GM12878 (cell line): ENCODE measurements at places on chromosomes 5 and 9. TPM values are rescaled to one million over a fixed set of nuclear protein-coding genes. Genes with fewer than 3 reads are reported as not detected.

Gene FOXD4L5
- 0.21 and 0.29 TPM in 2 replicates for total RNA-seq

- no peaks in the 10 kb centered on the region for H3K27me3 ChIP-seq
- DNase-seq = no peak
- no peak overlapping the region for H3K4me3 ChIP-seq
- no peaks in the 10 kb centered on the region for H3K4me1 ChIP-seq
Observed at GRCh38 chr5:129426071-129426470, 34.0 kb upstream of the ADAMTS19 start.

DNA sequence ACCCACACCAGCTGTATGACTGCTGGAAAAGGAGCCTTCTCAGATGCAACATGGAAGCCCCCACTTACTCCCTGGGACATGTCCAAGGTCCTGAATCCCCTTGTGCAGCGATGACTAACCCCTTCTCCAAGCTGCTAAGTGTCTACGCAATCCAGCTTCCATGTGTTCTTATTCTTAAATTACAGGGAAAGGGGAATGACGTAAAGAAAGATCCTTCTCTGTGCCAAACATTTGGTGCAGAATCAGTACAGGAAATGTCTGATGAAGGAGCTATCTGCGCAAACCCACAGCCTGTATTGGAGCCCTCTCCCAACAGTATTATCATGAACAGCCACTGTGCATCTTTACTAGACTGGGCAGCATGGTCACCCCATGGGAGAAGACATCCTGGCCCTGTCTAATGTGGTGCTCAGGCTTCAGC lies 183.2 kb downstream of the FRMD3 start:
- H3K4me3 ChIP-seq = no peak overlapping the region
- H3K27ac ChIP-seq = no peak overlapping the region
- H3K36me3 ChIP-seq = no peaks in the 10 kb centered on the region
- no peaks in the 10 kb centered on the region for H3K27me3 ChIP-seq
- no peaks in the 10 kb centered on the region for H3K4me1 ChIP-seq
- DNase-seq = no peak

DNA sequence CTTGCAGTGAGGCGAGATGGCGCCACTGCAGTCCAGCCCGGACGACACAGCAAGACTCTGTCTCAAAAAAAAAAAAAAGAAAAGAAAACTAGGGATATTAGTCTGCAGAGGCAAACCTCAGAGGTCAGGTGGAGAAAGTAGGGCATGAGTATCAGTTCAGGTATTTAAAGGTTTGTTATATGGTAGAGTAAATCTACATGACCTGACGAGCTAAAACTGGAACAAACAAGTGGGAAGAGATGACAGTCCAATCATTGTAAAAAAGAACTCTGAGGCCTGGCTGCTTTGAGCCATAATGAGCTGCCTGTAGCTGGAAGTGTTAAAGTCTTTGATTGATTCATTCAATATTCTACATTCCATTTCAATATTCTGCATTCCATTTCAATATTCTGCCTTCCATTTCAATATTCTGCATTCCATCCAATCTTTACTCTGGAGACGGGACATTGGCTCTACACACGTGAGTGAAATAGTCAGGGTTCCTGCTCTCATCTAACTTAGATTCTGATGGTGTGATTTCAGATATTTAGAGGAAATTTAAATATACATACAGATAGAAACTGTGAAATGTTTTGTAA lies 28.9 kb upstream of the GRAMD2B start:
- no peak overlapping the region for H3K27ac ChIP-seq
- H3K4me1 ChIP-seq = no peaks in the 10 kb centered on the region
- no peak overlapping the region for H3K4me3 ChIP-seq
- no peaks in the 10 kb centered on the region; the same call in 1 of the 2 replicates for H3K27me3 ChIP-seq

GRCh38 chr9:126420643-126421564 lies 94.3 kb downstream of the MVB12B start:
- DNase-seq = no peak
- H3K27me3 ChIP-seq = peaks cover 6% of the 10 kb centered on the region
- H3K4me1 ChIP-seq = no peaks in the 10 kb centered on the region
- no peak overlapping the region for H3K4me3 ChIP-seq
- H3K27ac ChIP-seq = no peak overlapping the region
- H3K36me3 ChIP-seq = no peaks in the 10 kb centered on the region

- no peak for DNase-seq
- H3K27ac ChIP-seq = no peak overlapping the region
- no peaks in the 10 kb centered on the region for H3K4me1 ChIP-seq
- H3K27me3 ChIP-seq = no peaks in the 10 kb centered on the region
Observed at GRCh38 chr5:144453753-144454152, 283.1 kb downstream of the KCTD16 start.

- no peaks in the 10 kb centered on the region for H3K27me3 ChIP-seq
- H3K4me3 ChIP-seq = no peak overlapping the region
- H3K36me3 ChIP-seq = no peaks in the 10 kb centered on the region
- no peak overlapping the region for H3K27ac ChIP-seq
- no peak for DNase-seq
Observed at GRCh38 chr9:1400983-1401382, 350.8 kb downstream of the DMRT2 start.

DNA sequence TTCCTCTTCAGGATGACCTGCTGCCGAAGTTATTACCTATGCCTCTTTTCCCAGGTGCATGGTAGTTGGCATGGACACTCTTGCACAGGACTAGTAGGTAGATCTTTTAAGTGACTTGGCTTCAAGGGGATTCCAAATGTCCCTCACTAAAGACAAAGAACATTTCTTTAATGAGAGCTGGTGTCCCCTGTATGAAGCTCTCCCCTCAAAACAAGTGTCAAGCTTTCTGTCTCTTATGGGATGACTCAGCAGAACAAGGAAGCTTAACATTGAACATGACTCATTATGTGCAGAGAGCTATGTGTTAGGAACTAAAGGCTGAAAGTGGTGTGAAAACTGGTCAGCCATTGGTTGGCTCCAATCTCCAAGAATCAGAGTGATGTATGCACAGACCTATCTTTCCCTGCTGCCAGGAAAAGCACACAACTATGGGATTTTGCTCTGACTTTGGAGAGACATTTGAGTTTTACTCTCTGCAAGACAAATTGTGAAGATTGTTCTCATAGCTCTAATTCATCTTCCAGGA lies 120.5 kb downstream of the PRDM6 start:
- no peaks in the 10 kb centered on the region; the same call in 1 of the 2 replicates for H3K27me3 ChIP-seq
- H3K27ac ChIP-seq = no peak overlapping the region
- no peaks in the 10 kb centered on the region for H3K36me3 ChIP-seq
- H3K4me3 ChIP-seq = no peak overlapping the region

DNA sequence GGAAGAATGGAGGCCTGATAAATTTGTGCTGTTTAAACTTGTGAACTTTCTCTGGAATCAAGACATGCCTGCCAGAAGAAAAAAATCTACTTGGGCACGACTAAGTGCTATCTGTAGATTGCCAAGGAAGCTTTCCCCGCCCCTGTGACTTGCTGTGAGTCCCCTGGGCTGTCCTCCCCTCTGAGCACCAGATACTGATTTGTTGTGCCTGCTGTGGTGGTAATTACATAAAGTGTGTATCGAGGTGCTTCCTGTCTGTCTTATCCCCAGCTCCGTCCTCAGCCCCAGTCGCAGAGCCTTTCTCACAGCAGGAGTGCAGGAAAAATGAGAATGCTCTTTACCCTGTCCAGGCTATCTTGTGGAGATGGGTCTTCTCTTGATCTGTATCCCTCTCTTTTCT lies 53.9 kb downstream of the TRIO start:
- no peak for DNase-seq
- no peaks in the 10 kb centered on the region for H3K27me3 ChIP-seq
- H3K4me1 ChIP-seq = no peaks in the 10 kb centered on the region; the same call in 1 of the 2 replicates
- H3K4me3 ChIP-seq = no peak overlapping the region
- H3K36me3 ChIP-seq = no peaks in the 10 kb centered on the region; the same call in 1 of the 2 replicates

DNA sequence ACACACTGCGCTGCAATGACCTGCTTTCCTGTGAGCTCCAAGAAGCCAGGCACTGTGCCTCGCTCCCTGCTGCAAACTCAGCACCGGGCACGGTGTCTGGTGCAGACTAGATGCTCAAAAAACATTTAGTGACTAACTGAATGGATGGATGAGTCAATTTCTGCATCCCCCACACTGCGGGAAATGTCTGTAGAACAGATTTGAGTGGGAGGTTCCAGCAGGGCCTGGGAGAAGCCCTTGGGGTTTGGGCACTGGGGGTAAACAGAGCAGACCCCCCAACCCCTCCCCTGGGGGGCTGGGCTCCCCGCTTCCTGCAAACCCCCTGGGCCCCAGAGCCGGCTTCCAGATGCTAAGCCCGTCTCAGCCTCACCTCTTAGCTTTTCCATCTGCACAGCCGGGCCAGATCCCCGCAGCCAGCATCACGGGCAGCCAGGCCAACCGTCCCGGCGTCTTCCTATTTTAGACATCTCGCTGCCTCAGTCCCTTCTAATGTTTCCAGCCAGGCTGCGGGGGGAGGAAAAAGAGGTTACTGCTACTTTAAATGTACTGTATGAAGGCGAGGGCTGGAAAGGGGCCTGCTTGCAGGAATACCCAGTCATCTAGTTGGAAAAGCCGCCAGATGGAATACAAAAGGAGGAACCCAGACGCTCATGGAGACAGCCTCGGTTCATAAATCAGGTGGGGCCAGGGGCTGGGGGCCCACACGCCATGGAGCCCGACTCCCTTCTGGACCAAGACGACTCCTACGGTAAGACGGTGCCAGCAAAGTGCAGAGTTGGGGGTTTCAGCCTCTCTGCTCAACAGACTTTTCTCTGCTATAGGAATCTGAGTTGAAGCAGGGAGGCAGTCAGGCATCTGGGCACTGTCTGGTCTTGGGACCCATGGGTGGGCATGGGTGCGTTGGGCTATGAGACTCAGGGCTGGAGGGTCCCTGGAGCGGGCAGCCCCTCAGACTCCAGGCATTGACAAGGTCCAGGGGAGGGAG lies 67.1 kb upstream of the GGTA1 start:
- no peak overlapping the region for H3K27ac ChIP-seq
- H3K36me3 ChIP-seq = no peaks in the 10 kb centered on the region

DNA sequence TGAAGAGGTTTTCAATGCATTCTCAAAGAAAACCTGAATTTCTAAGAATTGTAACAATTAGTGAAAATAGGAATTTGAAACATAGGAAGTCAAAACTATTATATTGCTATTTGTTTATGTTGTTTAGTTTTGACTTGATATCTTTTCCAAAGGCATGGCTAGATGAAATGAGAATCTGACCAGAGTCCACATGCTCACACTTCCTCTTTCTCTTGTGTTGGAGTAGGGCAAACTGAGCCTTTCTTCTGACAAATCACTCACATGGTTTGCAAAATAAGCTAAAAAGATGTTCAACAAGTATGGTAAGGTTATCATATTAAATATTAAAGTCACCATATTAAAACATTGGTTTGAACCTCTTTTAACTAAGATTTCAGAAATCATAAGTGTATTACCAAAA lies 512.6 kb downstream of the ISL1 start:
- H3K4me1 ChIP-seq = no peaks in the 10 kb centered on the region
- no peak overlapping the region for H3K4me3 ChIP-seq
- no peak for DNase-seq
- H3K36me3 ChIP-seq = no peaks in the 10 kb centered on the region
- no peak overlapping the region for H3K27ac ChIP-seq

- no peak for DNase-seq
- H3K27me3 ChIP-seq = no peaks in the 10 kb centered on the region
- no peak overlapping the region for H3K4me3 ChIP-seq
Observed at GRCh38 chr9:37215830-37216229, 95.5 kb downstream of the ZCCHC7 start.

DNA sequence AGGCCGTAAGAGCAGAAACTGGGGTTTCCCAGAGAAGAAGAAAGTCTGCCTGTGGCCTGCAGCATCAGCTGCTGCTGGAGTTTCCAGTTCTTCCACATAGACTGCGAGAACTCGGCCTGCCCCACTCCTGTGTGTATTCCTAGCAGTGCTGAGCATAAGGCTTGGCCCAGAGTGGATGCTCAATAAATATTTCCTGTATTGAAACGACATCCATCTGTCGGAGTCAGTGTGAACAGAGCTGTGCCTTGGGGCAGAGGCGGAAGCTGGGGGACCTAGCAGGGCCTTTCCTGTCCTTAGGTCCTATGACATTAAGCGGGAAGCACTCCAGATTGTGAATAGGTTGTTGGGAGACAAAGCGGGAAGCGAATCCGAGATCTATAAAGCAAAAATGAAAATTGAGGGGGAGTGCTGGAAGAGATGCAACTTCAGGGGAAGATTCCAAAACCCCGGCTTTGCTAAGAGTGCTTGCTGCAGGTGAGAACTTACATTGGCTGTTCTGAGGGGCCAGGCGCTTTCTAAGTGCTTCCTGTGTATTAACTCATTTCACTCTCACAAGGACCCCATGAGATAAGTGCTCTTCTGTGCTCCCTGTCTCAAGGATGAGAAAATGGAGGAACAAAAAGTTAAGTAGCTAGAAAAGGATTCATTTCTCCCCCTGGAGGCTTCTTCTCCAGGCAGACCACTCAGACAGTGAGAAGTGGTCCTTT lies 76.1 kb upstream of the CXCL14 start:
- H3K4me3 ChIP-seq = no peak overlapping the region
- no peaks in the 10 kb centered on the region for H3K36me3 ChIP-seq
- H3K4me1 ChIP-seq = no peaks in the 10 kb centered on the region
- no peak for DNase-seq
- no peaks in the 10 kb centered on the region for H3K27me3 ChIP-seq
- H3K27ac ChIP-seq = no peak overlapping the region

GRCh38 chr5:320524-321229 lies 837 bp upstream of the AHRR start:
- no peaks in the 10 kb centered on the region for H3K27me3 ChIP-seq
- H3K36me3 ChIP-seq = peaks cover 6% of the 10 kb centered on the region
- H3K4me3 ChIP-seq = peak overlapping the region; percentile 96
- DNase-seq = no peak

DNA sequence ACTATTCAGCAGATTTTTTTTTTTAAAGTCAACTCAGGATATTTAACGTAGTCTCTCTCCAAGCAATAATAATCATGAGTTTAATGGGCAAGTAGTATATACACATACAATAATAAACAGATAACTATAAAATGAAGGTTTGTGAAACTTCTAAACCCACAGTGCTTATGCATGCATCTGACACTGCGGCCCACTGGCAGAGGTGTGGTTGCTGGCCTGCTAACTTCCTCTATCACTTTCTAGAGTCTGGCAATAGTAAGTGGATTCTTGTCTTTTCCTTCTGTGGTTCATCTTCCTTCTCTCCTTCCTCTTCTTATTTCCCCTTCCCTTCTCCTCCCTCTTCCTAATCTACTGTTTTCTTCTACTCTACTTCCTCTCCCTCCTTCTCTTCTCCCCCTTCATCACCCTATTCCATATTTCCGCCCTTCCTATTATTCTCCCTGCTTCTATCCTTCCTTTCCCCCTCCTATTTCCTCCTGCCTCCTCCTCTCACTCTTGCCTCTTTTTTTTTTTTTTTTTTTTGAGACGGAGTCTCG lies 18.6 kb upstream of the AGXT2 start:
- no peaks in the 10 kb centered on the region for H3K27me3 ChIP-seq
- H3K4me1 ChIP-seq = no peaks in the 10 kb centered on the region
- DNase-seq = no peak
- H3K27ac ChIP-seq = no peak overlapping the region

- H3K27ac ChIP-seq = no peak overlapping the region
- H3K36me3 ChIP-seq = peaks cover 7% of the 10 kb centered on the region
- no peak for DNase-seq
- H3K27me3 ChIP-seq = no peaks in the 10 kb centered on the region
- H3K4me3 ChIP-seq = no peak overlapping the region
Observed at GRCh38 chr9:90854637-90855175, 53.1 kb downstream of the SYK start.
